ENCODE measurements at places on chromosomes 5 and 9.

GRCh38 chr5:125888358-125888757, 534.9 kb upstream of the GRAMD2B start:
- no peak for DNase-seq

DNA sequence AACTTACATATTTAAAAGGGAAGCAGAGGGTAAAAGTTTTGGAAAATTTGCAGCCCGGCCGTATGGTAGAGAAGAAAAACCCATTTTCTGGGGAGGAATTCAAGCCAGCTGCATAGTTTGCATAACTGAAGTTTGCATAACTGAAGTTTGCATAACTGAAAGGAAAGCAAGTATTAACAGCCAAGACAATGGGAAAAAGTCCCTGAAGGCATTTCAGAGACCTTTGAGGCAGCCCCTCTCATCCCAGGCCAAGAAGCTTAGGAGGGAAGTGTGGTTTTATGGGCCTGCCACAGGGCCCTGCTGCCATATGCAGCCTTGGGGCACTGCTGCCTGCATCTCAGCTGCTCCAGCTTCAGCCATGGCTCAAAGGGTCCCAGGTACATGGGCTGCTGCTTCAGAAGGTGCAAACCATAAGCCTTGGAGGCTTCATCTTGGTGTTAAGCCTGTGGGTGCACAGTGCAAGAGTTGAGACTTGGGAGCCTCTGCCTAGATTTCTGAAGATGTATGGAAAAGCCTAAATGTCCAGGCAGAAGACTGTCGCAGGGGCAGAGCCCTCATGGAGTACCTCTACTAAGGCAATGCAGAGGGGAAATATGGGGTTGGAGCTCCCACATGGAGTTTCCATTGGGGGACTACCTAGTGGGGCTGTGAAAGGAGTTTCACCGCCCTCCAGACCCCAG, 36.9 kb upstream of the CXCL14 start:
- no peak for DNase-seq

DNA sequence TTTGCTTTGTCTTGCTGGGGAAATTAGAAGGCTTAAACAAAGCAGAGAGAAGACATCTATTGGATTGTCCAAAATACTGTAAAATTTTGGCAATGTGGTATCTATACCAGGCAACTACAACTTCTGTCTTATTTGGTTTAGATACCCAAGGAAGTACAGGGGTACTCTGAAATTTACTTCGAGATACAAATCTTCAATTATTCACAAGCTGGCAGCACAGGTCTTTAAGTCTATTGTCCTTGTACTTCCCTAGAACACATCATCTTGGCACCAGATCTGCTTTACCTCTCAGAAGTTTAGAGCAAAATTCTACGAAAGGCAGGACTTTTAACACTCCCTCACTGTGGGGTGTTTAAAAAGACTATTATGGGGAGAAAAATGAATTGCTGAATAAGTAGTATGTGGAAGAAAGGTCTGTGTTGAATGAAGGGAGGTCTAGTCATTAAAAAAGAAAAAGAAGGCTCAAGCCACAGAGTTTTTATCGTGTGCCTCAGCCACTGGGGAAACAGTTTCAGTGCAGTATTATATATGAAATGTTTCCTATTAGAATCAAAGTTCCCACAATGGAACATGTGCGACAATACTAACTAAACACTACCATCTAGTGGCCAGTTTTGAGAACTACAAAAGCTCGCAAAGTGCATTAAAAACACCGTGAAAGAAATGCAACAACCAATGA, 93.7 kb downstream of the PDE4D start:
- DNase-seq: peak; percentile 62

DNA sequence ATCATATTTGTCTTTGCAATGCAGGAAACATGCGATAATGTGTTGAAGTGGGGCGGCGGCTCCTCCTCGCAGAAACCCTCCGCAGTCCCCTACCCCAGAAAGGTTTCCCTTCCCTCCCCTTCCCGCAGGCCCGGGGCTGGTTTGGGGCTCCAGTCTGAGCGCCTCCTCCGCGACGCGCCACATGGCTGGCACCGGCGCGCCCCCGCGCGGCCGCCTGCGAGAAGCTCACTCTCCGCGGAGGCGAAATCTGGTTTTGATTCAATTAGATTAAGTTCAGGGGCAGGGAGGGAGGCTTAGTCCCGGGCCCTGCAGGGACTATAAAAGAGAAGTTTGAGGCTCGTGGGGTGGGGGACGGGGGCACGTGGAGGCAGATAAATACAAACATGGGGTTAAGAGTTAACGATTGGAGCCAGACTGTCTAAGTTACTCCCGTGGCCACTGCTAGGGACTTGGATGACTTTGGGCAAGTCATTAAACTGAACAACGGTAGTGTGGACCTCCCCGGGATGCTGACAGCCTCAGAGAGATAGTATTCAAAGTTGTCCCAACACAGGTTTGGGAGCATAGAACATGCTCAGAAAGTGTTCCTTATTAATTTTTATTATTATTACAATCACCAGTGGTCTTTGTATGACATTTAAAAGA, 69.4 kb downstream of the MSX2 start:
- peak; percentile 14 for DNase-seq

- no peak for DNase-seq
Observed at GRCh38 chr9:87115785-87116184, 168.5 kb upstream of the GAS1 start.

DNA sequence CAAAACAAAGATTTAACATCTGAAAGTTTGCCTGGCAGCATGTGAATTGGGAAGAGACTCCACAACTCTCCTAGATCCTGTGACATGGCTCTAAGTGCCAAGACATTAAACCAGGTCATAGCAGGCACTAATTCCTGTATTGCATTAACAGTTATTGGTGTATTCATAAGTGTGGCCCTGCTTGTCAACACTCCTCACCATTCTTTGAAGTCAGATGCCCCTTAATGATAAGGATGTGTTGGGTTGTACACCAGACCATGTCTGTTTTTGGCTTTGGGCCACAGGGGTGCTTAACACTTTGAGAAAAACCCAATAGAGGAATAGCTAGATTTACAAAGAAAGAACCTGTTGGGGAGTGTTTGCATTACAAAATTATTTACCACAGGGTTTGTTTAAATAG, 43.4 kb upstream of the PDE8B start:
- no peak for DNase-seq
